ENCODE measurements at places on chromosomes 4 and X.

DNA sequence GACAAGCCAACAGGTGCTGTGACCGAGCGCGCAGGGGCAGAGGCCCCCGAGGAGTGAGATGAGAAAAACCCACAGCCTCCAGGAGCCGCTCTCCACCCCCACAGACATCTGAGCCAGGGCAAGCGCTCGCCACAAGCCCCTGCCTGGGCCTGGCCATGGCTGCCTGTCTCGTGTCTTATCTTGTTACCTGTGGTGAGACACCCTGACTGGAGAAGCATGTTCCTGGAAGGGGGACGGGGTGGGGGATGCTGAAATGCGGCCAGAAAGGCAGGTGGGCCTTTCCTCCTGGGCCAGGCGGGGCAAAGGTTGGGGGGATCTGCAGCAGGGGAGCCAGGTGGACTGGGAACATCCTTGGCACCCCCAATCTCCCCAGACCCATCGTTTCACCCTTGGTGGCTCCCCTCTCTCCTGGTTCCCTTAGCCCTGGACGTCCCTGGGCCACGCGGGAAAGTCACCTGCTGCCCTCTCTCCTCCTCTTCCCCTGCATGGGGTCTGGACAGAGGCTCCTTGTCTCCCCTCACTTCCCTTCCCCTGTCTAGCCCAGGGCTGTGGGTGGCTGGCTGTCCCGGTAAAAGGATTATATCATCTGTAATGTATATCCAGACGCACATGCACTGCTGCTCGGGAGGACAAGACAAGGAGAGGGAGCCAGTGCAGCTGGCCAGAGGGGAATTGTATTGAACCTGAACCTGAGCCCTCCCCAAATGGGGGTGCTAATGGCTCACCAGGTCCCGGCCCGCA is 8.4 kb upstream of the DUSP9 start:
- no peak for DNase-seq

DNA sequence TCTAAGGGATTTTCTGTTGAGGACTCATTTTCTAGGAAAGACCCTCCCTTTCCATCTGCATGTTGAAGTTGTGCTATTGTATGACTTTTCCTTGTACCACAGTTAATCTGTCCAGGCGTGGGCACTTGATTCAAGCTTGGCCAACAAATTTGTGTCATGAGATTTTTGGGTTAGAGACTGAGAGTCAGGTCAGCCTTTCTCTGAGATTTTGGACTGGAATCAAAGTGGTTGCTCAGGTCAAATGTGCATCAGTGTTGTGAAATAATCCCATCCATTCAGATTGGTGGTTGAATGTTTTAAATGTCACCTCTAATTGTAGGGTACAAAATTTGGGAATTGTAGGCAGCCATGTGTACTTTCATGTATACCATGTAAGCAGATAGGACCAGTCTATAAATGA is 545.2 kb upstream of the IGFBP7 start:
- no peak for DNase-seq

DNA sequence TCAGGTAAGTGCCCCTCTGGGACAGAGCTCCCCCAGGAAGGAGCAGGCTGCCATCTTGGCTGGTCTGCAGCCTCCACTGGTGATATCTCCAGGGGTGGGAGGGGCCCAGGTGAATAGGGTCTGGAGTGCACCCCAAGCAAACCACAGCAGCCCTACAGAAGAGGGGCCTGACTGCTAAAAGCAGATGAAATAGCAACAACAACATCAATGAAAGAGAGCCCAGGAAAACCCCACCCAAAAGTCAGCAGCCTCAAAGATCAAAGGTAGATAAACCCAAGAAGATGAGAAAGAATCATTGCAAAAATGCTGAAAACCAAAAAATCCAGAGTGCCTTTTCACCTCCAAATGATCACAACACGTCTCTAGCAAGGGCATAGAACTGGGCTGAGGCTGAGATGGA is 92.5 kb upstream of the PAGE3 start:
- no peak for DNase-seq

- no peak for DNase-seq
Observed at GRCh38 chrX:143633461-143634308, 2.2 kb downstream of the SLITRK4 start.
